IMR-90 (cell line): ENCODE measurements at places on chromosomes 11 and 22. TPM values are rescaled to one million over a fixed set of nuclear protein-coding genes. Genes with fewer than 3 reads are reported as not detected.

- peak overlapping the region; percentile 32; the same call in 1 of the 2 replicates for H3K27ac ChIP-seq
- DNase-seq: peak; percentile 75
- no peak overlapping the region for H3K4me3 ChIP-seq
- H3K4me1 ChIP-seq: peaks cover 4% of the 10 kb centered on the region; the same call in 1 of the 2 replicates
- no peaks in the 10 kb centered on the region for H3K36me3 ChIP-seq
Measured at GRCh38 chr11:122491509-122491908, 164.0 kb upstream of the UBASH3B start.

GRCh38 chr22:38317995-38318715, 922 bp upstream of the CSNK1E start:
- H3K4me3 ChIP-seq: peak overlapping the region; percentile 38; the same call in 1 of the 2 replicates
- peak overlapping the region; percentile 97 for H3K27ac ChIP-seq
- DNase-seq: peak; percentile 93
- H3K36me3 ChIP-seq: no peaks in the 10 kb centered on the region

DNA sequence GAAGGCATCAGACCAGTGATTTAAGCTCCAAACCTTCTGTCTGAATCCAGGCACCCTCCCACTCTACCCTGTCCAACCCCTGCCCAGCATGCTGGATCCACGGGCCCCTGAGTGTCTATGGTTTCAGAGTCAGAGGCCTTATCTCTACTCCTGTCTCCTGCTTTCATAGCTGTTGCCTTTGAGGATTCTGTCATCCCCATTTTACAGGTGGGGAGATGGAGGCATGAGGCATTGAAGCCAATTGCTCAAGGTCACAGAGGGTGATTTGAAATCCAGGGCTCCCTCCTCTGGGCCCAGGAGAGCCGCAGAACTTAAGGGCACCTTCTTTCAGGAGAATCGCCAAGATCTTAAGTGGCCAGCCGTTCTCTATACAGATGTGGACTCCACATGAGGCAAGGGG, 3.1 kb downstream of the KCNJ4 start:
- H3K4me1 ChIP-seq: no peaks in the 10 kb centered on the region; the same call in 1 of the 2 replicates
- H3K27ac ChIP-seq: no peak overlapping the region
- no peak for DNase-seq
- H3K4me3 ChIP-seq: no peak overlapping the region
- H3K27me3 ChIP-seq: peaks cover 82% of the 10 kb centered on the region

DNA sequence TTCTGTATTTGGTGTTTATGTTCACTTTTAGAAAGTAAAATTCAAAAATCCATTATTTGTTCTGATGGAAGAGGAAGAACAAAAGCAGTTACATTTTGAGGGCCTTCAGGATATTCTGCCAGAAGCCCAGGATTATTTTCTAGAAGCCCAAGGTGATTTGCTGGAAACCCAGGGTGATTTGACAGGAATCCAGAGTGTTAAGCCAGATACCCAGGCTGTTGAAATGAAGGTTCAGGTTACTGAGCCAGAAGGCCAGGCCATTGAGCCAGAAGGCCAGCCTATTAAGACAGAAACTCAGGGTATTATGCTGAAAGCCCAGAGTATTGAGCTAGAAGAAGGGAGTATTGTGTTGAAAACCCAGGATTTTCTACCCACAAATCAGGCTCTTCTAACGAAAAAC, 33.1 kb downstream of the CCDC15 start:
- no peak overlapping the region for H3K27ac ChIP-seq
- no peak overlapping the region for H3K4me3 ChIP-seq
- no peaks in the 10 kb centered on the region for H3K27me3 ChIP-seq
- DNase-seq: no peak
- H3K4me1 ChIP-seq: no peaks in the 10 kb centered on the region

DNA sequence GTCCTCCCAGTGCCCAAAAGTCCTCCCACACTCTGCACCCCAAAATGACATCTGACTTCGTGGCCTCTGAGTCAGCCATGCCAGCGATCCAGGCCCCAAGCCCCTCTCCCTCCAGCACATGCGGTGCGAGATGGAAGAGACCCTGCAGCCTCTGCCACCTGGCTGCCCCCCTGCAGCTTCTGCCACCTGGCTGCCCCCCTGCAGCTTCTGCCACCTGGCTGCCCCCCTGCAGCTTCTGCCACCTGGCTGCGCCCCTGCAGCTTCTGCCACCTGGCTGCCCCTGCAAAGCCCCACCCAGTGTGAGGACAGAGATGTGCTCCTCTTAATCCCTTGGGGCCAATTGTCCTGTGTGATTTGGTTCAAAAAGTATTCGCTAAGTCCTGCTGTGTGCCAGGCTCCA, 68.0 kb downstream of the WNT7B start:
- H3K27me3 ChIP-seq: peaks cover 32% of the 10 kb centered on the region; the same call in 1 of the 2 replicates
- H3K4me1 ChIP-seq: peaks cover 13% of the 10 kb centered on the region
- H3K36me3 ChIP-seq: no peaks in the 10 kb centered on the region
- no peak overlapping the region for H3K4me3 ChIP-seq
- DNase-seq: no peak
- no peak overlapping the region for H3K27ac ChIP-seq

- H3K27ac ChIP-seq: no peak overlapping the region
- no peaks in the 10 kb centered on the region for H3K4me1 ChIP-seq
- no peaks in the 10 kb centered on the region for H3K36me3 ChIP-seq
- peaks cover 2% of the 10 kb centered on the region for H3K27me3 ChIP-seq
Measured at GRCh38 chr11:117980720-117981119, 5.5 kb upstream of the IL10RA start.

DNA sequence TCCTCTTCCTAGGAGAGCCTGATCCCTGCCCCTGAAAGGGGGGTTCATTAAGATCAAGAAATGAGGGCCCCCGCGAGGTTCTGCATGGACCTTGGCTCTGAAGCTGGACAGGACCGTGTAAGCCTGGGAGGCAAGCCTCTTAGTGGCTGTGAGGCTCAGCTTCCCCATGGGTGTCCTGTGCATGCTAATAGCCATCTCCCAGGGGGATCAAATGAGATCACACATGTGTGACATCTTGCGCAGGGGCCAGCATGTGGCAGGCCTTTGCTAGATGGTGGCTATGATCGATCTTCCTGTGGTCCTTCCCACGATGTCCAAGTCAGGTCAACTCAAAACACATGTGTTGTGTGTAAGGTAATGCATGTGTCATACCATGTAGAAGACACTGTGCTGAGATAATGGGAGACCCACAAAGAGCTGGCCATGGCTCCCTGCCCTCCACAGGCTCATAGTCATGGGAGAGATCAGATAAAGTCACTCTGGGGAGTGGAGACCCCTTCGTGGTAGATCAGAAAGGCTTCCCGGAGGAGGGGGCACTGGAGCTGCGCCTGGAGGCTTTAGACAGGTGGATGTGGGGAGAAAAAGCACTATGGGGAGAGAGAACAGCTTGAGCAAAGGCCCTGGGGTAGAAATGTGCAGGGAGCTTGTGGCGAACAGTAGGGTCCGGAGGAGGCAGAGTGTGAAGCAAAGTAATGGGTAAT, 3.7 kb downstream of the RAC2 start:
- no peak overlapping the region for H3K27ac ChIP-seq
- H3K36me3 ChIP-seq: no peaks in the 10 kb centered on the region
- H3K27me3 ChIP-seq: no peaks in the 10 kb centered on the region
- DNase-seq: no peak

GRCh38 chr11:76237914-76238313, 31.6 kb upstream of the WNT11 start:
- no peaks in the 10 kb centered on the region for H3K36me3 ChIP-seq
- peaks cover 16% of the 10 kb centered on the region for H3K27me3 ChIP-seq
- DNase-seq: peak; percentile 13
- H3K4me3 ChIP-seq: no peak overlapping the region

GRCh38 chr11:116859175-116859574, 21.8 kb upstream of the APOA1 start:
- DNase-seq: no peak
- H3K4me3 ChIP-seq: no peak overlapping the region
- H3K27me3 ChIP-seq: no peaks in the 10 kb centered on the region
- H3K27ac ChIP-seq: no peak overlapping the region
- H3K36me3 ChIP-seq: peaks cover 32% of the 10 kb centered on the region

- H3K27me3 ChIP-seq: no peaks in the 10 kb centered on the region
- peak overlapping the region; percentile 41; the same call in 1 of the 2 replicates for H3K27ac ChIP-seq
- no peak overlapping the region for H3K4me3 ChIP-seq
- peaks cover 21% of the 10 kb centered on the region for H3K4me1 ChIP-seq
- H3K36me3 ChIP-seq: no peaks in the 10 kb centered on the region
Measured at GRCh38 chr11:110759972-110760381, 47.7 kb upstream of the ARHGAP20 start.

- no peak overlapping the region for H3K4me3 ChIP-seq
- H3K27ac ChIP-seq: peak overlapping the region; percentile 95
- H3K27me3 ChIP-seq: no peaks in the 10 kb centered on the region
Measured at GRCh38 chr22:20807315-20807752, 33.4 kb downstream of the SERPIND1 start.

DNA sequence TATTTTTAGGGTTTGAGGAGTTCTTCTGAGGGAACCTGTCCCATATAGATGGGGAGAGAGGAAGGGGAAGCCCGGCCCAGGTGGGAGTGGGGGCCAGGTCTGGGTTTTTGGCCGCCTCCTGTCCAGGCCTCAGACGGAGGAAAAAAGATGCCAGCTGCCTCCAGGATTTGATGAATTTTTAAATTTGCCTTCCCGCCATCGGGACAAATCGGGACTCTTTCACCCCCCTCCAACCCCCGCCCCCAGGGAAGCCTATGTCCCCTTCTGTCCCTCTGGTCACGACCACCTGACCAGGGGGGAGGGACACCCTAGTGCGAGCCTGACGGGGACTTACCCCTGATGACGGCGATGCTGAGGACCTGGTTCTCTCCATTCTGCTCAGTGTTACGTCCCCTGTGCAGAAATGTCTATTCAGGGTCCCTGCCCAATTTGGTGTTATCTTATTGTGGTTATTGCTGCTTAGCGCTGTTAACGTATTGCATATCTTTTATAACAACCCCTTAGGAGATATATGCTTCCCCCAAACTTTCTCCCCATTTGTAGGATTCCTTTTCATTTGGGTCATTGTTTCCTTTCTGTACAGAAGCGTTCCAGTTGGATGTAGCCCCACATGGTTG, 115.9 kb upstream of the GRK3 start:
- DNase-seq: peak; percentile 47
- 0 out of 2 replicates have a peak, but pooled peaks cover 2% of the 10 kb centered on the region for H3K36me3 ChIP-seq
- H3K27me3 ChIP-seq: no peaks in the 10 kb centered on the region

Gene SLC22A8
- polyA plus RNA-seq: not detected in 2 replicates

Gene CFAP68
- 17.0 and 19.9 TPM in 2 replicates for polyA plus RNA-seq

Gene OR6T1
- polyA plus RNA-seq: not detected in 2 replicates

Gene ADM2
- polyA plus RNA-seq: 1.9 and 2.3 TPM in 2 replicates

Gene OR4C13
- polyA plus RNA-seq: not detected in 2 replicates

Gene PDGFD
- 1.5 and 2.1 TPM in 2 replicates for polyA plus RNA-seq

Gene KRTAP5-9
- 0.09 TPM in 1 of 2 replicates, not detected in the other for polyA plus RNA-seq
